ENCODE measurements at places on chromosomes 3 and 15. TPM values are rescaled to one million over a fixed set of nuclear protein-coding genes. Genes with fewer than 3 reads are reported as not detected.

DNA sequence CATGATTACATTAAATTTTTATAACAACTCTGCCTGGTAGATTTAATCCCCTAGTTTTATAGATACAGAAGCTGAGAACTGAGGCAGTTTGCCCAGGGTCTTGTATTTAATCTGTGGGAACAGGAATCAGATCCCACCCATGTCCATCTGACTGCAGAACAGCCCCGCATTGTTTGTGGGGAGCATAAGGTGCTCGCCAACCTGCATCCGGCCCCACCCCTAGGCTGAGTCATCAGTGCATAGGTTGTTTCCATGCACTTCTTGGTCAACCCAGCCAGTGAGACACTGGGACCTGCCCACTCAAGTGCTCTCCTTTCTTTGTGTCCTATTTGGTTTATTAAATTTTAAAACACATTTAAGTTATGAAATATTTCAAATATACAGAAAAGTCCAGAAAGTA is 266.2 kb downstream of the OPA1 start:
- no peaks in the 10 kb centered on the region for H3K4me1 ChIP-seq
- no peak overlapping the region for H3K4me3 ChIP-seq
- no peak overlapping the region for H3K27ac ChIP-seq
- H3K36me3 ChIP-seq, result no peaks in the 10 kb centered on the region
- DNase-seq, result no peak
- no peaks in the 10 kb centered on the region for H3K27me3 ChIP-seq

GRCh38 chr3:112333002-112333380 is at the start of gene CD200:
Gene CD200 (plus strand): TSS chr3:112333156. CDS start chr3:112333213, 57 bp downstream.
- H3K4me1 ChIP-seq, result peaks cover 13% of the 10 kb centered on the region
- no peaks in the 10 kb centered on the region for H3K36me3 ChIP-seq
- no peaks in the 10 kb centered on the region for H3K27me3 ChIP-seq
- peak within 1 kb of the TSS; percentile 40 for H3K27ac ChIP-seq
- DNase-seq, result no peak
- H3K4me3 ChIP-seq, result peak within 1 kb of the TSS; percentile 78

DNA sequence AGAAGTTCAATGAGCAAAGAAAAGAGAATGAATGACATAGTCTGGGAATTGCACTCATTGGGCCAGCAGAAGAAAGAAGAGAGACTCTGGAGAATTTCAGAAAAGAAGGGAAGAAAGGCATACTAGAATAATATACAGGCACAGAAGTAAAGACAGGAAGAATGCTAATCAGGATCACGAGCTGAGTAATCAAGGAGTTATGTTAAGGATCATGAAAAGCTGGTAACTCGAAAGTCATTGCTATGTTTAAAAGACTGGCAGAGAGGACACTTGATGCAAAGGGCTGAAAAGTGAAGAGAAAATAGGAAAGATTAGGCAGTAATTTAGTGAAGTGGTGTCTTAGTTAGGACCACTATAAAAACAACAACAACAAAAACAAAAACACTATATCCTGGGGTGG is 284.1 kb downstream of the ZBBX start:
- no peaks in the 10 kb centered on the region for H3K36me3 ChIP-seq
- H3K27ac ChIP-seq, result no peak overlapping the region
- H3K4me1 ChIP-seq, result no peaks in the 10 kb centered on the region

DNA sequence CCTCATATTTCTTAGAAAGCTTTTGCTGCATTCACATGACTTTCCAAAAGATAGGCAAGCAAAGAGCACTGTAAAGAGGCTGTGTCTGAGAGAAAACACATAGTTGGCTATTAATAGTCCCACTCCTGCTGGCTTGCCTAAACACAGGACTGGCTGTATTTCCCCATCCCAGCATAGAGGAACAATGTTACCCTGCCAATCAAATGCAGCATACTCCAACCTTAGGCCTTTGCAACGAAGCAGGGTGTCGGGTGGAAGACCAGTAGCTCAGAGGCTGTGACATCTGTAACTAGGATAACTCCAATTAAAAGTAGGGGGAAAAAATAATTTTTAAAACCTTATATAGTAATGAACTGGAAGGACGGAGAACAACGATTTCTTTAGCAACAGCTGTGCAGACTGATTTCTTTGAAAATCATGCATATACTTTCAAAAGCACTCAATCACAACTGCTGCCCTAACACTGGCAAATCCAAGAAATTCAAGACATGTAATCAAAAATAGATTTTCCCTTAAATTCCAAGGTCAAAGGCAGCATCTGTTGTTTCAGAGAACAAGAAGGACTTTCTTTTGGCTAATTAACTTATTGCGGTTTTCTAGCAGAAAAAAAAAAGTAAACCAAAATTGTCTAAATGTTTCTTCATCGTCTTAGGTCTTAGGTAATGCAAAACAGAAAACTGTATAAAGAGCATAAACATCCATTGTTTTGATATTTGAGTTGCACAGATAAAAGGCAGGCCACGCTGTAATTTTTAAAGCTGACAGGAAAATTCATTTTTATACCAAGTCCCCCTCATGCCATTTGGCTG is 139.3 kb downstream of the TNIK start:
- DNase-seq, result no peak
- H3K36me3 ChIP-seq, result no peaks in the 10 kb centered on the region
- no peaks in the 10 kb centered on the region for H3K27me3 ChIP-seq
- no peak overlapping the region for H3K4me3 ChIP-seq

SYNM gene
- total RNA-seq, result 0.11 TPM

TRPM1 gene
- total RNA-seq, result not detected

DNA sequence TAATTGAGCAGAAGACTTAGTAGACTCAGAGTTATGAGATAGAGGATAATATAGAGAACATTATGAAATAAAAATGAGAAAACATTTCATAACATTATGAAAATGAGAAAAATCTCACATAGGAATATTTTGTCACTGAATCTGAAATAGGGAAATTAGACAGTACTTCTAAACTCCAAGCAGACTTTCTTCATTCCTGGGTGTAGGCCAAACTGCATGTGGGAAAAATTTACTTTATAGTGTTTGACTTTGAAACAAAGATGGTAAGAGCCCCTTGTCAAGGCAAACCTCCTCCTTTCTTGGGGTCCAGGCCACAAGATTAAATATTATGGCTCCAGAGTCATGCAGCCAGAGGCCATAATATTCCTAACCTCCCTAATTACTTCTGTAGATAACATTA is 6.7 kb upstream of the OR5H14 start:
- no peaks in the 10 kb centered on the region for H3K36me3 ChIP-seq
- H3K4me3 ChIP-seq, result no peak overlapping the region
- DNase-seq, result no peak
- H3K4me1 ChIP-seq, result no peaks in the 10 kb centered on the region
- H3K27me3 ChIP-seq, result no peaks in the 10 kb centered on the region
- H3K27ac ChIP-seq, result no peak overlapping the region

DNA sequence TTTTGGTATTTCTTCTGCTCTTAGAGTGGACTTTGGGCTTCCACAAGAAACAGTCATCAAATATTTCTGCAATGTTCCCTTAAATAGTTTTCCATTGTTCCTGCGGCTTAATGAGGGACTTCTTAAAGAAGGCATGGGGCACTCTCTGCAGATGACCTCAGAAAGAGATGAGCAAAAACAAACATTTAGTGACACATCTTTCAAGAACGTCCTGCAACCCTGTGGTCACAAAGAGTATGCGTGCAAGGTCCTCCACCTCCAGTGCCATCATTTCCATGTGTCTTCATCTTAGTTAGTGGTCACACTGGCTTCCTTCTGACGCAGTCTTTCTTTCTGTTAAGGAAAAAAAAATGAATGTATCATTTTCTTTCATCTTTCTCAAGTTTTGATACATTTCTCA is 56.2 kb downstream of the GREM1 start:
- H3K4me1 ChIP-seq, result no peaks in the 10 kb centered on the region
- H3K36me3 ChIP-seq, result no peaks in the 10 kb centered on the region
- no peak overlapping the region for H3K27ac ChIP-seq
- DNase-seq, result no peak
- H3K27me3 ChIP-seq, result no peaks in the 10 kb centered on the region

DNA sequence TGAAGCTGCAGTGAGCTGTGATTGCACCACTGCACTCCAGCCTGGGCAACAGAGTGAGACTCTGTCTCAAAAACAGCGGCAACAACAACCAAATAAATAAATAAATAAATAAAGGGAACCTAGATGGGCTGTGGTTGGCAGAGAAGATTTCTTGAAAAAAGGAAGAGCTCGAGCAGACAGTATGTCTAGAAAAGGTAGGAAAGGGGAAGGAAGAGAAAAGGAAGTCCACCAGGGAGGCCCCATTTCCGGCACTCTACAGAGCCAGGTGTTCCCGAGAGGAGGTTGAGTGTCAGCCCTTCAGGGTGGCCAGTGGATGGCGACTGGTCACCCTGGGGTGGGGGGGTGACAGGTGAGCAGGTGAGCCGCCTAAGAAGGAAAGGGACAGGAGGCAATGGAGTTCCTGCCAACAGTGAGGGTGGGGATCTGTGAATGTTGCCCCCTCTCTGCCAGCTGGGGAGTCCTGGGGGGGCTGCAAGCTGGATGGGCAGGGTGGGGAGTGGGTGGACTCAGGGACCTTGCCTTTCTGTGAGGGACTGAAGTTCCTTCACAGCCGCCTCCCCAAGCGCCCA is 14.8 kb downstream of the PAQR5 start:
- H3K27ac ChIP-seq, result no peak overlapping the region
- no peak overlapping the region for H3K4me3 ChIP-seq
- no peaks in the 10 kb centered on the region for H3K4me1 ChIP-seq
- peaks cover 5% of the 10 kb centered on the region for H3K27me3 ChIP-seq
- DNase-seq, result no peak
- no peaks in the 10 kb centered on the region for H3K36me3 ChIP-seq

DNA sequence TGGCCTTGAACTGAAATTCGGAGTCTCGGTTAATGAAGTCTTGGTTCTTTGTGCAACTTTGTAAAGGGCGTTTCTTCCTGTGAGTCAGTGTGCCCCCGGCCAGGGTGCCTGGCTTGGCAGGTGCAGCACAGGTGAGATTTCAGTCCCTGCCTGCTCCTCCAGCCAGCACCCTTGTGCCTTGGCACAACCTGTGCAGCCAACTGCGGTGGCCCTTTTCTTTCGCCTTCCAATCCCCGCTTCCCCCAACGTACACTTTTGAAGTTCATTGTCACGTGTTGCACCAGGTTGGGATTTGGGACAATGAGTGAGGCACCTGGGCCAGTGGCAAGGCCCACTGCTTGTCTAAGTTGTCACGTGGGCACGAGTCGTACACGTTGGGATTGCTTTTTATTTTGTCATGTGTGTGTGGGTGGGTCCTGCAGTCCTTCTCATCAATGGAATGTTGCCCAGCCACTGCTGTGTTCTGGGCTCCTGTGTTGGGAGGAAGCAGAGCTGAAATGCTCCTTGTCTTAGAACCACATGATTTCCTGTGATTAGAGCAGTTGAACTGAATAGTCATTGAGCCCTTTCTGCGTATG is 242.9 kb upstream of the BHLHE40 start:
- DNase-seq, result no peak
- H3K27me3 ChIP-seq, result no peaks in the 10 kb centered on the region
- H3K36me3 ChIP-seq, result peaks cover 7% of the 10 kb centered on the region
- H3K4me1 ChIP-seq, result peaks cover 46% of the 10 kb centered on the region
- no peak overlapping the region for H3K4me3 ChIP-seq

DNA sequence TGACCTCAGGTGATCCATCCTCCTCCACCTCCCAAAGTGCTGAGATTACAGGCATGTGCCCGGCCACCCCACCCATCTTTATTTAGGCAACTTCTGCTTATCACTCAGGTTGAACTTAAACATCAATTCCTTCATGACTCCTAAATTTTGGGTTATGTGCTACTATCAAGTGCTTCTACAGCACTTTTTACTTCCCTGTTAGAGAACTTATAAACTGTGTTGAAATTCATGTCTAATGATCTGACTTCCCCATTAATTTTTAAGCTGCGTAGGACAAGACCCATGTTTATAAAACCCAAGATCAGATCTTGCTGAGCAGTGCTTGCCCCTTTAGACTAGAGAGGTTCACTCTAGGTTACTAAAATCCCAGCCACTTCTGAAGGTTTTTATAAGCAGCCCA is 266.2 kb upstream of the TPRG1 start:
- H3K4me3 ChIP-seq, result no peak overlapping the region
- no peak for DNase-seq
- H3K4me1 ChIP-seq, result no peaks in the 10 kb centered on the region
- H3K36me3 ChIP-seq, result no peaks in the 10 kb centered on the region

ST8SIA2 gene
- total RNA-seq, result not detected

DNA sequence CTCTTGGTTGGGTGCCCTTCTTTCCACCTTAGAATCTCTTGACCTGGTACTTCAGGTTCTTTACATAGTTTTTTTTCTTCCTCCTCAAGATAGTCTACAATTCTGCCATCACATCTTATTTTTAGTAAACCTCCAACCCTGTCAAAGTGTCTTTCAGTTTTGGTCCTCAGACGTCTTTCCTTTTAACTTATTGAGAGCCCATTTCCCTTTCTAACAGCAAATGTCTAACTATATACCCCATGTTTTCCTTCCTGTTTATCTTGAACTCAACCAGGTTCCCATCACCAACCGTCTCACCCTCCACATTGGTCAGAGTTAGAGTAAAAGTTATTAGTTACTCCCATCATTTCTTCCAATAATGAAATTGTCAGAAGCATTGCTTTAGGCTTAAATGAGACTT is 10.4 kb downstream of the KBTBD12 start:
- no peak overlapping the region for H3K4me3 ChIP-seq
- no peaks in the 10 kb centered on the region for H3K4me1 ChIP-seq
- no peaks in the 10 kb centered on the region for H3K36me3 ChIP-seq
- no peak overlapping the region for H3K27ac ChIP-seq
- H3K27me3 ChIP-seq, result no peaks in the 10 kb centered on the region
- no peak for DNase-seq

DNA sequence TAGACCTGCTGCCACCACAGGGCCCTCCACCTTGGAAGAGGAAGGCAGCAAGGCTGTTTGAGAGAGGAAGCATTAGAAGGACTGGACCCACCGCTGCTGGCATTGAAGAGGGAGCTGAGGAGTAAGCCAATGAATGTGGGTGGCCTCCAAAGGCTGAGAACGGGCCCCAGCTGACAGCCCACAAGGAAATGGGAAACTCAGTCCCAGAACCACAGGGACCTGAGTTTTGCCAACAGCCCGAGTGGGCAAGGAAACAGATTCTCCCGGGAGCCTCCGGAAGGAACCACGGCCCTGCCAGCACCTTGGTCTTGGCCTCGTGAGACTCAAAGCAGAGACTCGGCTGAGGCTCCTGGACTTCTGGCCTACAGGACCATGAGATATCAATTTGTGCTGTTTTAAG is 95.4 kb upstream of the SNRPA1 start:
- H3K36me3 ChIP-seq, result no peaks in the 10 kb centered on the region
- H3K27me3 ChIP-seq, result peaks cover 4% of the 10 kb centered on the region
- H3K4me1 ChIP-seq, result no peaks in the 10 kb centered on the region
- DNase-seq, result no peak
- no peak overlapping the region for H3K4me3 ChIP-seq

RAB6B gene
- total RNA-seq, result not detected

DNA sequence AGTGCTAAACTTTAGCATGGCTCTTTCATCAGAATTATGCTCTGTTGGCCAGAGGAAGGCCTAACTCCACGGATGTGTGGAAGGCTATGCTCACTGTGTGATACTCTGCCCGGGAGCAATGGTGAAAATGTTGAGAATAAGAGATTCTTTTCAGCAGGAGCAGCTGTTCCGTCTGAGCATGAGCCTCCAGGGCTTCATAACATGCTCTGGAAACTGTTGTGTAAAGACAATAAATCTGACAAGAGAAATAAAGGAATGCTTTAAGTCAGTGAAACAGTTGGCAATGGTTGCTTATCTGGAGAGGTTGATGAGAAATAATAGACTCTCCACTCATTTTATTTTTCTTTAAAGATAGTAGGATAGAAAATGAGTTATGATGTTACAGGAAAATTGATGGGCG is 269.8 kb downstream of the DIPK2A start:
- H3K27ac ChIP-seq, result no peak overlapping the region
- no peak overlapping the region for H3K4me3 ChIP-seq
- H3K36me3 ChIP-seq, result no peaks in the 10 kb centered on the region
- H3K27me3 ChIP-seq, result no peaks in the 10 kb centered on the region

LMAN1L gene
- 0.93 TPM for total RNA-seq

SNTN gene
- not detected for total RNA-seq

ELP6 gene
- total RNA-seq, result 12.3 TPM
